ENCODE measurements at places on chromosomes 13 and 19.
A peak's percentile ranks its signal among the peaks of the same experiment; 100 is the strongest.

- DNase-seq = no peak
- peaks cover 18% of the 10 kb centered on the region for H3K4me1 ChIP-seq
- H3K27me3 ChIP-seq = peaks cover 35% of the 10 kb centered on the region
- H3K36me3 ChIP-seq = no peaks in the 10 kb centered on the region
These were observed 13.7 kb downstream of the PPFIA3 start for GRCh38 chr19:49132974-49133609.

- DNase-seq = no peak
- H3K36me3 ChIP-seq = no peaks in the 10 kb centered on the region
- H3K27ac ChIP-seq = no peak overlapping the region
- no peak overlapping the region for H3K4me3 ChIP-seq
These were observed 1388.0 kb downstream of the EFNB2 start for GRCh38 chr13:105147461-105147860.

DNA sequence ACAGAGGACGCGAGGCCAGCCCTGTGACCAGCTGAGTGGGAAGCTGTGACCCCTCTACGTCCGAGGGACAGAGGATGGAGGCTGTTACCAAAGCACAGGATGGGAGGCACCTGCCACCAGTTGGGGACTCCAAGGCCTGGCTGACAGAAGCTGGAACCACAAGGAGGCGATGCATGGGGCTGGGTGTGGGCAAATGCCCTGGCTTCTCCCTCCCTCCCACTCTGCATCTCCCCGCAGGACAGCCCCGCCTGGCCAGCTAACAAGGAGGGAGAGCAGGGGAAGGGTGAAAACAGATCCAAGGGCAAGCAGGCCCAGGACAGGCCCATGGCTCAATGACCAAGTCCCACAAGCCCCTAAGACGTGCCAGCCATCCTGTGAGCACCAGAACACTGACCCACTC, 28.6 kb downstream of the AKT2 start:
- no peak overlapping the region for H3K4me3 ChIP-seq
- H3K36me3 ChIP-seq = peaks cover 63% of the 10 kb centered on the region
- H3K27me3 ChIP-seq = no peaks in the 10 kb centered on the region
- DNase-seq = no peak
- H3K27ac ChIP-seq = no peak overlapping the region

- H3K27me3 ChIP-seq = no peaks in the 10 kb centered on the region
- H3K4me3 ChIP-seq = no peak overlapping the region
- H3K36me3 ChIP-seq = no peaks in the 10 kb centered on the region
- no peak overlapping the region for H3K27ac ChIP-seq
- no peaks in the 10 kb centered on the region for H3K4me1 ChIP-seq
These were observed 617.7 kb downstream of the DCT start for GRCh38 chr13:93861818-93862217.

GRCh38 chr19:55406091-55406825, 1.3 kb downstream of the UBE2S start:
- H3K27ac ChIP-seq = peak overlapping the region; percentile 35
- peaks cover 24% of the 10 kb centered on the region for H3K4me1 ChIP-seq
- peaks cover 47% of the 10 kb centered on the region for H3K36me3 ChIP-seq
- no peaks in the 10 kb centered on the region for H3K27me3 ChIP-seq
- H3K4me3 ChIP-seq = peak overlapping the region; percentile 91
- no peak for DNase-seq

GRCh38 chr19:17676295-17676694, 11.9 kb downstream of the UNC13A start:
- no peak overlapping the region for H3K4me3 ChIP-seq
- H3K27me3 ChIP-seq = peaks cover 31% of the 10 kb centered on the region
- H3K27ac ChIP-seq = no peak overlapping the region
- no peak for DNase-seq
- no peaks in the 10 kb centered on the region for H3K36me3 ChIP-seq

- H3K4me1 ChIP-seq = no peaks in the 10 kb centered on the region
- no peak overlapping the region for H3K4me3 ChIP-seq
- H3K36me3 ChIP-seq = peaks cover 74% of the 10 kb centered on the region
- H3K27ac ChIP-seq = no peak overlapping the region
- H3K27me3 ChIP-seq = no peaks in the 10 kb centered on the region
These were observed 30.1 kb downstream of the TPP2 start for GRCh38 chr13:102626928-102627327.

DNA sequence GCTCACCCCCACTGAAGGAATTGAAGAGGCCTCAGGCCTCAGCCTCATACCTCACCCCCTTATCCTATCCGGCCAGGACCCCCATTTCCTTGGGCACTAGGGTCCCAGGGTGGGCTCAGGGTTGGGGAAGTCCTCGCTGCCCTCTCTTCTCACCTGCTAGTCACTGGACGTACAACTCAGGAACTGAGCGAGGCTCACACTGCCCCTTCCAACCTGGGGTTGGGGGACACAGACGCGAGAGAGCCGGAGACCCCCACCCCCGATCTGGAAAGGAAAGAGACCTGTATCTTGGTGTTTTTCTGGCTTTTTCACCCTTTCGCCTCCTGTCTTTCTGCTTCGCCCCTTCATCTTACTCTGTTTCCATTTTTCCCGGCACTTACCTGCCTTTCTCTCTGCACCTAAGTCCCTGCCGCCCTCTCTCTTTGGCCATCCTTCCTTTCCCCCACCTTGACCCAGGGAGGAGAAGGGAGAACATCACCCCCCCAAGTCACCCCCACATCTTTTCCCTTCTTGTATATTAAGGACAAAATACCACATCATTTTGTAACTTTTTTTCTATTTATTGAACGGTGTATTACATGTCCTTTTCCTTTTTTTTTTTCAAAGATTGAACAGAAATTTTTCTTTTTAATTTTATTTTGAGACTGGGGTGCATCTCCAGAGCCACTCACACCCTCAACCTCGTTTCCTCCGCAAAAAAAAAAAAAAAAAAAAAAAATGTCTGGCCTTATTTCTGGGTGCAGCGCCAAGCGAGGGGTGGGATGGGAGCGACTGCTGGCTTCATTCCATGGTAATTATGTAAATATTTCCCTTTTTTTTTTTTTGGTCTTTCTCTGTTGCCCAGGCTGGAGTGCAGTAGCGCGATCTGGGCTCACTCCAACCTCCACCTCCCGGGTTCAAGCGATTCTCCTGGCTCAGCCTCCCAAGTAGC, 36.6 kb downstream of the ZSWIM4 start:
- H3K36me3 ChIP-seq = peaks cover 28% of the 10 kb centered on the region
- no peak overlapping the region for H3K27ac ChIP-seq
- peaks cover 31% of the 10 kb centered on the region for H3K4me1 ChIP-seq

- no peaks in the 10 kb centered on the region for H3K27me3 ChIP-seq
- DNase-seq = no peak
- peaks cover 5% of the 10 kb centered on the region for H3K4me1 ChIP-seq
- no peak overlapping the region for H3K27ac ChIP-seq
- no peaks in the 10 kb centered on the region for H3K36me3 ChIP-seq
These were observed 391.6 kb downstream of the KCNRG start for GRCh38 chr13:50406831-50407230.

DNA sequence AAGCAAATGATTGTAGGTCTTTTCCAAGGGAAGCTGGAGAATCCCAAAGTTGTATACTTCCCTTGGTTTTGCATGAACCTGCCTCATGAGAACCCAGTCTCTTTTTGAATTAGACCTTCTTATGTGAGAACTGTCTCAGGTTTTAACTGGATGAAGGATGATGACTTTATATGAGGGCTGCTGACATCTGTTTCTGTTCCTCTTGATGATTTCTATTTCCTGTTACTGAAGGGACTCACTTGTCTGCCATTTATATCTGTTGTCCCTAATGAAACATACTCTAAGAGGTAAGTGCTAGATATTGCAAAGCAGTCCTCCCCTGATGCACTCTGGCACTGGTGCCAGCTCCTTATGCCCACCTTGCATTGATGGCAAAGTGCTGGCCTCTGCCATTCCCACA, 33.6 kb downstream of the ERICH4 start:
- H3K27ac ChIP-seq = peak overlapping the region; percentile 67
- peaks cover 17% of the 10 kb centered on the region for H3K4me1 ChIP-seq
- H3K36me3 ChIP-seq = no peaks in the 10 kb centered on the region
- DNase-seq = no peak
- H3K27me3 ChIP-seq = peaks cover 28% of the 10 kb centered on the region
- no peak overlapping the region for H3K4me3 ChIP-seq

DNA sequence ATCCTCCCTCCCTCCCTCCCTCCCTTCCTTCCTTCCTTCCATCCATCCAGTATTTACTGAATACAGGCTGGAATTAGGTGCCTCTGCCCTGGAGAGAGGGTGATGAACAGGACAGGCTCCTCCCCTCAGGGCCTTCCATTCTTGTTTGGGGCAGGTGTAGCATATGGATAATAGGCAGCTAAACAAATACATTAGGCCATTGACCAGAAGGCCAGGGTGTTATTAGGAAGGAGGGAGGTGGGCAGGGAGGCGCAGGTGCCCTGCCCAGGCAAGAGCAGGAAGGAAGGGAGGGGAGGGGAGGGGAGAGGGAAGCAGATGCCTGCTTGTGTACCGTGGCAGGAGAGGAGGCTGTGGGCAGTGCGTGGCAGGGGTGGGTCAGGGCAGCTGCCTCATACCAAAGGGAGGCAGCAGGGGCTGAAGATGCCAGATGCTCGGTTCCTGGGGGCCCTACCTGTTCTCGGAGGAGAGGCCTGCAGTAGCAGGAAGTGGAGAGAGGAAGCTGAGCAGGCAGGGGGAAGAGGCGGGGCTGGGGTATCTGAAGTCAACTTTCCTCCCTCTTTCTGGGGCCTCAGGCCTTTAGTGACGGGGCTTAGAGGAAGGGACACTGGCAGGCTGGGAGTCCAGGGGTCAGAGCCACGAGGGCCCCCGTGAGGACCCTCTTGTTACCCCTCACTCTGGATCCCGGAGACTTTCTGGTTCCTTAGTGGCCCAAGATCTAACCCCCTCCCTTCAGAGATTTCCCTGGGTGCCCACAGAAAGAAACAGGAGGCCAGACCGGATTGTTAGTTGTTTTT, at the start of gene RINL:
TSS of gene RINL (minus strand) at position 495 of the 794 bp plus-strand sequence. CDS start 1,533 bp downstream, outside the sequence.
- H3K4me3 ChIP-seq = peak within 1 kb of the TSS; percentile 92
- H3K36me3 ChIP-seq = peaks cover 26% of the 10 kb centered on the region
- no peaks in the 10 kb centered on the region for H3K27me3 ChIP-seq
- H3K4me1 ChIP-seq = peaks cover 48% of the 10 kb centered on the region

DNA sequence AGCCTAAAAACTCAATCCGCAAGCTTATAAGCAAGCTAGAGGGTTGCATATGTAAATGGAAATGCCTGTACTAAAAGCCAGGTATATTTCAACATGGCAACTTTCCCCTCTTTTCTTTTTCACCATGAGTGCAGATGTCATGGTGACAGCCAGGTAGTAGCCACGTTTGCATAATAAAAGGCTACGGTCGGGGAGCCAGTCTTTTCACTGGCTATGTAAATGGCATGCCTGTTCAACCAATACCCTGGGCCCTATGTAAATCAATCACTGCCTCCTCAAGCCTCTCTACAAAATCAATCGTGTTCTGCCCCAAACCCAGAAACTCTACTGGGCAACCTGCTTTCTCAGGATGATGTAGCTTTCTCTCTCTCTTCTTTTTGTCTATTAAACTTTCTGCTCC, 87.4 kb downstream of the ZNF100 start:
- no peaks in the 10 kb centered on the region for H3K36me3 ChIP-seq
- H3K4me1 ChIP-seq = no peaks in the 10 kb centered on the region
- no peak overlapping the region for H3K4me3 ChIP-seq

GRCh38 chr19:18428787-18429674, 8.9 kb downstream of the ISYNA1 start:
- peak; percentile 90 for DNase-seq
- H3K36me3 ChIP-seq = no peaks in the 10 kb centered on the region
- H3K27me3 ChIP-seq = no peaks in the 10 kb centered on the region
- H3K27ac ChIP-seq = peak overlapping the region; percentile 72

- no peak overlapping the region for H3K27ac ChIP-seq
- no peaks in the 10 kb centered on the region for H3K4me1 ChIP-seq
- no peaks in the 10 kb centered on the region for H3K36me3 ChIP-seq
- no peak for DNase-seq
These were observed 5.4 kb upstream of the CBY2 start for GRCh38 chr13:45696610-45697226.

GRCh38 chr19:36916991-36917390, 859 bp downstream of the ZNF568 start:
- H3K36me3 ChIP-seq = peaks cover 62% of the 10 kb centered on the region
- peaks cover 26% of the 10 kb centered on the region for H3K4me1 ChIP-seq
- no peaks in the 10 kb centered on the region for H3K27me3 ChIP-seq
- no peak for DNase-seq
- peak overlapping the region; percentile 91 for H3K4me3 ChIP-seq
- H3K27ac ChIP-seq = peak overlapping the region; percentile 91

DNA sequence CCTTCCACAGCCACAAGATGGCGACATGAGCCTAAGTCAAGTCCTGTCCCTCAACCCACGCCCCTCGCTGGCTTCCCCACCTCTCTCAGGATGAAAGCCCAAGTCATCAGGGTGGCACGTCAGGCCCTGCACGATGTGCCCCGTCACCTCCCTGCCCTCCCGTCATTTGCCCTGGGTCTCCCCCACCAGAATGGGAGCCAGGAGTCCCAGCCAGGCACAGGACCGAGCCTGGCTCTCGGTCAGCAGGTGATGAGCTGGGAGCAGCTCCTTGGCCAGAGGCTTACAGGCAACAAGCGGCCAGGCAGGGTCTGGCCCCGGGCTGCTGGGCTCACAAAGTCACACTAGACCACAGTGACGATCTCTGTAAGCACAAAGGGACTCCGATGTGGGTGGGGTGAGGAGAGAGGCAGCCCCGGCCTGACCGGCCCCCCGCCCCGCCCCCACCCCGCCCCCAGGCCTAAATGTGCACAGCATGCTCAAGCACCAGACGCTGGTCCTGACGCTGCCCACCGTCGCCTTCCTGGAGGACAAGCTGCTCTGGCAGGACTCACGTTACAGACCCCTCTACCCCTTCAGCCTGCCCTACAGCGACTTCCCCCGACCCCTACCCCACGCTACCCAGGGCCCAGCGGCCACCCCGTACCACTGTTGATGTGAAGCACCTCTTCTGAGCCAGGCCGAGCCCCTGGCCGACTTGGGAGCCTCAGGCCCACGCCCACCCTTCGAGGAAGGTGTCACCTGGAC, 7.3 kb downstream of the MRPL4 start:
- no peak overlapping the region for H3K4me3 ChIP-seq
- H3K36me3 ChIP-seq = peaks cover 50% of the 10 kb centered on the region
- no peaks in the 10 kb centered on the region for H3K27me3 ChIP-seq
- H3K27ac ChIP-seq = no peak overlapping the region

- peaks cover 3% of the 10 kb centered on the region for H3K27me3 ChIP-seq
- peaks cover 20% of the 10 kb centered on the region for H3K36me3 ChIP-seq
- peaks cover 5% of the 10 kb centered on the region for H3K4me1 ChIP-seq
- H3K27ac ChIP-seq = no peak overlapping the region
- H3K4me3 ChIP-seq = no peak overlapping the region
- no peak for DNase-seq
These were observed 68.8 kb upstream of the MCF2L start for GRCh38 chr13:112900226-112900600.

DNA sequence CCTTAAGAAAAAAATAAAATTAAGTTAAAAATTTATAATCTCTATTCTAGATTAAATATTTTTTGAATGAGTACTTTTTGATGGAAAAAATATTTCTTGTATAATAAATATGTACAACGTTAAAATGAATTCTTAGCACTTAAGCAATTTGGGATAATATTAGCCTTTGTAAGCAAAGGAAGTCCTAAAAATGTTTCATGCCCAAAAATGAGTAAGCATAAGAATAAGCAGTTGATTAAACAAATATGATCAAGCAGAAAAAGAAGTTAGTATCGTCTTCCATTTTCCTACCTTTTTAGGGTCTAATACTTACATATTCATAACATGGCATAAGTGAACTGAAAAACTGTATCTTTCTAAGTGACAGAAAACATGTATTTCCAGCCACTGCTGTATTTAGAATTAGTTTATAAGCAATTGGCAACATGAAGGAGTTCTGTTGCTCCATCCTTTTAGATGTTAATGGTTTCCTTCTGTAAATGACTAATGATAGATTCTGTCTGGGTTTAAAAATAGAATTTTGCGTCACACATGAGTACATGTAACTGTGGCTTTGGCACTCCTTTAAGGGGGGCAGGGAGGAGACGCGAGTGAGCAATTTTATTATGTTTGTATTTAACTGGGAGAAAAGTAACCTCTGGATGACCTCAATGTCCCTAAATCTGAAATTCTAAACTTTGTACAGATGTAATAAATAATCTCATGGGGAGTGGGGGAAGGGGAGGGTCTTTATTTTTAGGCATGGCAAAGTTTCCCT, 237.4 kb downstream of the RGCC start:
- H3K4me3 ChIP-seq = no peak overlapping the region
- peaks cover 27% of the 10 kb centered on the region for H3K36me3 ChIP-seq
- DNase-seq = no peak
